ENCODE measurements at places on chromosomes 7 and 10.

DNA sequence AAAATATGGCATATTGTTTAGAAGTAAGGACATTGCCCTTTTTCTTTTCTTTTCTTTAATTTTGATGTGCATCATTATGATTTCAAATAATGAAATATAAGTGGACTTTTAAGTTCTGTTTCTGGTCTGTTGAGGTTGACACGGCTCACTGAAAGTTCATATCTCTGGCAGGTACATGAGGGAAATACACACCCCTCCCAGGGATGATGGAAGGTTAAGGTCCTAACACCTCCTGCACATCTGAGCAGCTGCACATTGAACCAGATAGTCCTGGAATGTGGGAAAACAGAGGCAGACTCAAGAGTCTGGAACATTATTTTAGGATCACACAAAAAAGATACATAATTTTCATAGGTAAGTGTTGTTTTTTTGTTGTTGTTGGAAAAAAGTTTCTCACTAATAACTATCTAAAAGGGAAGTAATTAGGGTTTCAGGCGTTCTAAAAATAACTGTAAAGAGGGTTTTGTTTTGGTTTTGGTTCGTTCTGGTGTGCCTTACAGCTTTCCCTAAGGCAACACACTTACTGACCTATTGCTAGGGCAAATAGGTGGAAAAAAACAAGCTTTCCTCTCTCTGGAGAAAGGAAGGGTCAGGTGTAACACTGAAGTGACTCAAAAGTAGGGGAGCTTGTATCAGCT lies 201.2 kb upstream of the PRKCQ start:
- DNase-seq = no peak

- DNase-seq = peak; percentile 33
Observed at GRCh38 chr10:131943021-131943814, 38.5 kb downstream of the BNIP3 start.

- DNase-seq = no peak
Observed at GRCh38 chr10:80598084-80598798, 60.5 kb downstream of the SH2D4B start.

GRCh38 chr10:132363921-132364593 lies 32.1 kb downstream of the LRRC27 start:
- peak; percentile 69 for DNase-seq

DNA sequence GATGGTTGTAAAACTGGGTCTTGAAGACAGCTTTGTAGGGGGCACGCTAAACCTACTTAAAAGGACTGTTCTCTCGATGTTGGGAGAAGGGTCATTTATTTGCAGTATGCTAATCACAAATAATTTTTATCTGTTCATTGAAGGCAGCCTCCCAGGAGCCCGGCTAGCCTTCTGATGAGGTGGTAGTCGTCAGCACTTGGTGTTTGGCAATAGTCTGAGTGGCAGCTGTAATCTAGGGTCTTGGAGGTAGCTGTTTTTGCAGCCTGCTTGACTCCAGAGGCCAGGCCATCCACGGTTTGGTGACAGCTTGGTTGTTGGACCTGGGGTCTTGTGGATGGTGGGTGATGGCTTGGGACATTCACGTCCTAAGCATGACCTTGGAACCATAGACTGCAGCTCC lies 2.2 kb downstream of the GTF2IRD1 start:
- DNase-seq = no peak

- DNase-seq = no peak
Observed at GRCh38 chr7:42900842-42901241, 11.0 kb downstream of the C7orf25 start.

Measured in lung microvascular endothelial cell (primary cell).